ENCODE measurements at places on chromosomes 3 and 15.

DNA sequence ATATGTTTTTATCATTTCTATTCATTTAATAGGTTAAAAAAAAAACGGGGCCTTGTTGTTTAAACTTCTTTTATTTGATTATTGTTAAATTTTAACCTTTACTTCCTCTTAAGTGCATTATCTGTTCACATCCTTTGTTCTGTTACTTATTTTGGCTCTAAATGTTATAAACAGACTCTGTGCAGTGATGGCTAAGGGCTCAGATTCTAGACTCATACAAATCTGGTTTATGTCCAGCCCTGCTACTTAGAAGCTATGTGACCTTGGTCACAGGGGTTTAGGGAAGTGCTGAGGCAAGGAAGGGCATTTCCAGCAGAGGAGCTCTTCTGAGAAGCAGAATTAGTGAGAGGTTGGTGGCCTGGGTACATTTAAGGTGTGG, 55.3 kb upstream of the VILL start:
- DNase-seq, result no peak

DNA sequence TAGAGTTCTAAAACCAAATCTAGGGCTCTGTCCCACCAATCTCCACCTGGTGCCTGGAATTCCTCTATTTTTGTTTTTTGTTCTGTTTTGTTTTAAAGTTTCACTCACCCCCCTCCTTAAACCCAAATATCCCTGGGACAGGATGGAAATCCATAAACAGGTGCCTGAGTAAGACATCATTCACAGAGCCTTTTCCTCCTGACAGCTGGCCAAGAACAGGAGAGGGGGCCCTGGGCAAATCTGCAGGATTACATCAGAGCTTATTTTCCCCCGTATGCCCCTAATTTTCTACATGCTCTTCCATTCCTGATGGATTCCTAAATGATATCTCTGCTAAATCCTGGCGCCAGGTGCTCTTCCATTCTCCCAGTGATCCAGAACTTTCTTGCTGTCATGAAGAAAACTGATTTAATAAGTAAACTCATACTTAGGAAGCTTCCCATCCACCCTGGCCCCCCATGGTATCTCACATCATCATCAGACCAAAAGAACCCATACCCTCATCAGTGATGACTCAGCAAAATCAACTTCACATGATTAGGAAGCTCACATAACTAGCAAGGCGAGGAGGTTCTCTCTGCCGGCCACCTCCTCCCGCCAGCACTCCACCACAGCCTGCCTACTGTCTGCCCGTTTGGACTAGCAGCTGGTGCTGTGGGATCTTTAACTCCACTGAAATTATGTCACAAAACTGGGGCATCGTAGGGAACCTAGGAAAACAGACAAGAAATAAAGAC, 61.0 kb downstream of the LIPC start:
- no peak for DNase-seq

GRCh38 chr3:171306631-171307030, 153.6 kb downstream of the TNIK start:
- DNase-seq, result no peak

DNA sequence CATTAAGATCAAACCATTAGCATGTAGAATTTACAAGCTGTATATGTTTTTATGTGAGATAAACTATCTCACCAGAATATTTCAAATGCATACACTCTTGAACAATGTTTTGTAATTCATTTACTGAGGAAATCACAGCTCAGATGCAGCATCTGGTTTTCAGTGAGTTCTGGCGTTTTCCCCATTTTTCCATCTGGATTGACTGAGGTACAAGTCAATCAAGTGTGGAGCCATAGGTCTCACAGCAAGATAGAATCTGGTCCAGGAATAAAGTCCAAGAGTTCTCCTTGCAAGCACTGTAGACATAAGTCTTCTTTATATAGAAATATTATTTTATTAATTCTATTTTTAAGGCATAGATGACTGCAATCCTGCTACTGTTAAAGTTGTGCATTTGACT, 219.3 kb downstream of the ZBBX start:
- DNase-seq, result no peak

DNA sequence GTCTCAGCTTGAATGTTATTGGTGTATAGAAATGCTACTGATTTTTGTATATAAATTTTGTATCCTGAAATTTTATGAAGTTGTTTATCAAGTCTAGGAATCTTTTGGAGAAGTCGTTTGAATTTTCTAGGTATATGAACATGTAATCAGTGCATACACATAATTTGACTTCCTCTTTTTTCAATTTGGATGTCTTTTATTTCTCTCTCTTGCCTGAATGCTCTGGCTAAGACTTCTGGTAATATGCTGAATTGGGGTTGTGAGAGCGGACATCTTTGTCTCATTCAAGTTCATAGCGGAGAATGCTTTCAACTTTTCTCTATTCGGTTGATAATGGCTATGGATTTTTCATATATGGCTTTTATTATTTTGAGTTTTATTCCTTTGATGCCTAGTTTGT, 100.9 kb upstream of the MCTP2 start:
- no peak for DNase-seq

GRCh38 chr15:40550341-40551037, 14.4 kb downstream of the CCDC32 start:
- DNase-seq, result no peak

DNA sequence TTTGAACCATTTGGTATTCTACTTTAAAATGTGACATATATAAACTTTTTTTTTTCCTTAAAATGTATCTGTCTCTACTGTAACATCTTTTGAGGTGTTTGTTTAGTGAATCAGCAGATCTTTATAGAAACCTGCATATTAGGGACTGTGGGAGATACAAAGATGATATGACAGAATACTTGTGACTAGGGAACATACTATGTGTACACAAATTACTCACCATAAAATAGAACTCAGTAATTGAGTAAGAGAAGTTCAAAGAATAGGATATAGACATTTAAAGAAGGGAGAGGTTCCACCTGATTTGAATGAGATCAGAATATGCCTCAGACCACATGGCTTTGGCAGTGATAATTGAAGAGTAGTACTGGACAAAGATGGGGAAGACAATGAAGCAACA, 47.9 kb downstream of the ATP2C1 start:
- DNase-seq, result no peak

- DNase-seq, result no peak
These were observed 17.5 kb upstream of the ARHGAP31 start for GRCh38 chr3:119276680-119277079.

DNA sequence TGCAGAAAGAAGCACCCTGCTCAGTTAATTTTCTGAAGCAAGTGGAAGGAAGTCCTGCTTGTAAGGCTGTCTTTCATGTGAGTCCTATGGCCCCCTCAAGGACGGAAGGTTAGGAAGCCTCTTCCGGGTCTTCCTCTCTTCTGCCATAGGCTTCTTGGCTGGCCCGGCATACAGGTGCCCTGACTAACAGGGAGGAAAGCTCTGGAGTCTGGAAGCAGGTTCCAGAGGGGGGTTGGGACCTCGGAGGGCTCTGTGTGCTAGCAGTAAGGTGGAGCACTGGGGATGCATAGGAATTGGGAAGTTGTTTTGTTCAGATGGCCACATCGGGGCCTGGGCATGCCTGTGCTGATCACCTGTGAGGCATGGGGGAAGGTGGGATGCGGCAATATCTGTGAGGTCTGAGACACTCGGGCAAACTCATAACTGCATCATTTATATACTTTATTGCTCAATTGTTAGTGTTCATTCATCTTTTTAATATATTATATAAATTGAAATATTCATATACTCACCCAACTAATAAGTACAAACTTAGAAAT, 49.6 kb downstream of the TRAK1 start:
- DNase-seq, result no peak

DNA sequence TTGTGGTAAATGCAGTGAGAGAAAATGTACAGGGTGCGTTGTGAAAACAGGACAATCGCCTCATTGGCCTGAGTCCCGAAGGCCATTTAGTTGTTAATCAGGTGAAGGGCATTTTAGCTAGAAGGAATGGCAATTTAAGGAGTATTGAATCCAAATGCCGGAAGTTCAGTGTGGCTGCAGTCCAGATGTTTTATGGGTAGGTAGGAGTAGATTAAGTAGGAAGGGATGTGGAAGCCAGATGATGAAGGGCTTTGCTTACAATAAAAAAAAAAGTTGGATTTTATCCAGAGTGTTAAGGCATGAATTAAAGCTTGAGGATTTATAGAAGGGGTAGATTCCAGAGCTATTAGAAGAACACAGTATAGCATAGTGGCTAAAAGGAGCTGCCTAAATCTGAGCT, 572.7 kb downstream of the NLGN1 start:
- DNase-seq, result no peak

GRCh38 chr15:62094388-62094787, 27.6 kb downstream of the C2CD4A start:
- no peak for DNase-seq

GRCh38 chr3:176351408-176351807, 845.9 kb downstream of the TBL1XR1 start:
- no peak for DNase-seq

GRCh38 chr15:29066310-29066709, 180.5 kb downstream of the APBA2 start:
- DNase-seq, result no peak

DNA sequence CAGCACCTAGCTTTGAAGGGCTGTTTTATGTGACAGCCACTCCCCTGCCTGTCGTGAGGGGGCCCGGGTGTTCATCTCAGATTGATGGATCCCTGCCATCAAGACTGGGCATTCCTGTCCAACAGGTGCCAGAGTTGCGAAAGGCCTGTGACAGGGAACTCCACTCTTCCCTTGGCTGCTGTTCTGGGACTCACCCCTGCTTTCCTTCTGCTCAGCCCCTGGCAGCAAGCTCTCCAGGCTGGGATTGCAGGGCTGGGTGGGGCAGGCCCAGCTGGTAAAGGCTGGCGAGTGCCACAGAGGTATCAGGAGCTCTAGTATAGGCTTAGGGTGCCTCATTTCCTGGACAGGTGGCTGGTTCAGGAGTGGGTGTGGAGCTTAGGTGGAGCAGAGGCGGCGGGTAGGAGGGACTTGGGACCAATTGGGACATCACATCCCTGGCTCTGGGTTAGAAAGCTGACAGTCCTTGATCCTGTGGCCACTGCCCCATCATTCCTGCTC, at the start of gene PLA2G4B:
PLA2G4B (plus strand) TSS at position 448 of the 498 bp plus-strand sequence. CDS start 67 bp downstream, outside the sequence.
- no peak for DNase-seq

DNA sequence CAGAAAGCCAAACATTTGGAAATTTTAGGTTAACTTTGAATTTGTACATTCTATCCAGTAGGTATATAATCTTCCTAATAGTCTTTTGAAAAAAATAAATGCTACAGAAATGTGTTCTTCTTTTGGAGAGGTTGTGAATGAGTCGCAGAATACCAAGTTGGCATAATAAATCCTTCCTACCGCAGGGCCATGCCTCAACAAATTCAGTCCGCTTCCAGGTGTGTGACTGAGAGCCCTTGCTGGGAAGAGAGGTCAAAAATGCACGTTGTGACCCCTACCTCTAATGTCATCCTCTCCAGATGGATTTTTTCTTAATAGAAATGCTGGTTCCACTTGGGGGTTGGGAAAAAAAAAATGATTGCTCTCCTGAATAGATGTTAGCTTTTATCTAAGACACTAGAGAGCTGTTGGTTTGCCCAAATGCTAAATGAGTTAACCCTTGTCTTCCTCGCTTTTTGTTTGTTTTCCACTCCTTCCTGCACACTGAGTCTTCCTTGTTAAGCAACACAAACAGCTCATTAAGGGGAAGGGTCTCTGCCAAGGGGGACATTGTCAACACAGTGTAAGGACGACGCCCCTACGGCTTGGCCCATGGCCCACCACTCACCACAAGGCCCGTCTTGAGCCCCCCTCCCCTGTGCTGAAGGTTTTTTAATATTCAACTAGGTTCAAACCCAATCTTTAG, 33.9 kb downstream of the RLBP1 start:
- DNase-seq, result no peak

- DNase-seq, result peak; percentile 57
These were observed 6.0 kb upstream of the SRP14 start for GRCh38 chr15:40044717-40045571.

DNA sequence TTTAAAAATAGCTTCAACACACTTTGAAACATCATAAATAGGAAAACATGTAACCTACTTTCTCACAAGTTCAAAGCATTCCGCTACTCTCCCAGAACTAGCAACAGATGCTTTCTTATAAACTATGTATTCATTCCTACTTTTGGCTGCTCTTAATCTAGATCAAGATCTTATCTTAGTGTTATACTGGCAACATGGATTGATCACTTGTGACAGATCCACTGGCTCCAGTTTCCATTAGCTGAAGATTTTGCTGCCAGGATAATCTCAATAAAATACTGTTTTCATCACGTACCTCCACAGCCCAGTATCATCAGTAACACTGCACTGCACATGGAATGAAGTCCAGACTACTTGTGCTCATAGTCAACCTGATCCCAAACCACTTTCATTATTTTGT, 491.7 kb upstream of the AGTR1 start:
- DNase-seq, result no peak

- no peak for DNase-seq
These were observed 174.4 kb downstream of the STAG1 start for GRCh38 chr3:136577791-136578190.
